ENCODE measurements at places on chromosomes 11 and 22. TPM values are rescaled to one million over a fixed set of nuclear protein-coding genes. Genes with fewer than 3 reads are reported as not detected.

- no peak for DNase-seq
Observed at GRCh38 chr11:124821995-124822730, 22.0 kb upstream of the MSANTD2 start.

DNA sequence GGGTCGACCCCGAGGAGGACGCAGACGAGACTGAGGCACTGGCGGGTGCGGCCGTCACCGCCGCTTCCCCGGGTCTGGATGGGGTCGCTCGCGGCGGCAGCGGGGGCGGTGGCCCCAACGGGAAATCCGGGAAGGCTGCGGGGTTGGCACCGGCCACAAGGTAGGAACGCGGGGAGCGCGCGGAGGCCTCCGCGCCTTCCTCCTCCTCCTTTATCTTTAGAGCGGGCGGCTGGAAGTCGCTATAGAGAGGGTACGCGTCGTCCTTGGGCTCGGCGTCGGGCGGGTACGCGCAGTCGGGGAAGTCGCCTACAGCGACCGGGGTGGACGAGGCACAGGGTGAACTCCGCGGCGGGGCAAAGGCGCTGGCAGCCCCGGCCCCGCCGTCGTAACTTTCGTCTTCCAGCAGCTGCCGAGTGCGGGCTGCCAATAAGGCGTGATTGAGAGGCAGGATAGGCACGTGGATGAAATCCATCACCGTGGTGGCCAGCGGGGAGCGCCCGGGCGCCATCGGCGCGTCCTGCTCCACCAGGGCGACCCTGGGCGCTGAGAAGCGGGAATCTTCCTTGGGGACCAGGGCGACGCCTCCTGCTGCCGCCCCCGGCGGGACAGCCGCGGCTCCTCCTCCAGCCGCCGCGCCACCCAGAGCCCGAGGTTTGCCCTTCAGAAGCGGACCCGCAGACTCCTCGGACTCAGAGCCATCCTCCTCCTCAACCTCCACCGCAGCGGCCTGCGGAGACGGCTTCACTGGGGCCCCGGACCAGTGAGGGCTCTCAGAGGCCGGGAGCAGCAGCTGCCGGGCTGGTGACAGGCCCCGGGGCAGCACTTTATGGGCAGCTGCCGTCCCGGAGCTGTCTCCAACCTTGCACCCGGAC is 1.7 kb downstream of the PGR start:
- DNase-seq, result no peak

- no peak for DNase-seq
Observed at GRCh38 chr11:128552783-128553661, 34.3 kb downstream of the ETS1 start.

DNA sequence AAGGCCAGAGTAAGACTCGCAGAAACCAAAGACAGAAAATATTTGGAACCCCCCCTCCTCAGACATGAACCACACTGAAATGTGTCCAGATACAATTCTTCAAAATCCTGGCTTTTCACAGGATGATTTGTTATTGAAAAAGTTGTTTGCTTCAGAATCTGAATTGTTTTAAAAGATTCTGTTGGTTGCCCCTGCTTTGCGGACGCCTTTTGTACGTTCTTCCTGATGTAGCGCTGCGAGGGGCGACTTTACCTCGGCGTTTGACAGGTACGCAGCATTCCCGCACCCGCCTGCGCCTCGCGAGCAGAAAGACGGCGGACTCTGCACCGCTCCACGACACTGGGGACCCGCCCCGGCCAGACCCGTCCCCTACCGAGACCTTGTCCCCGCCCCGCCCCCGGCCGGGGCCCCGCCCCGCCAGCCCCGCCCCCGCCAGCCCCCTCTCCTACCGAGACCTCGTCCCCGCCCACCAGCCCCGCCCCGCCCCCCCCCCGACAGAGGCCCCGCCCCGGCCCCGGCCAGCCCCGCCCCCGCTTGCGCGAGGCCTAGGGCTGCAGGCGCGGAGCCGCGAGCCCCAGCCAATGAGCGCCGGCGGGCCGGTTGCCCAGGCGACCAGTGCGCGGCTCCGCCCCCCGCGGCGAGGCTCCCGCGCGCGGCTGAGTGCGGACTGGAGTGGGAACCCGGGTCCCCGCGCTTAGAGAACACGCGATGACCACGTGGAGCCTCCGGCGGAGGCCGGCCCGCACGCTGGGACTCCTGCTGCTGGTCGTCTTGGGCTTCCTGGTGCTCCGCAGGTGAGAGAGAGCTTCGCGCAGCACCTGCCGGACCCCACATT is at the start of gene GLB1L2:
Gene GLB1L2 (plus strand): TSS at position 635 of the 835 bp plus-strand sequence. CDS start 74 bp downstream, at position 709.
- no peak for DNase-seq

GRCh38 chr11:115528225-115528624 is 24.0 kb upstream of the CADM1 start:
- DNase-seq, result no peak

GRCh38 chr11:84795698-84796097 is 831.4 kb downstream of the DLG2 start:
- no peak for DNase-seq

DNA sequence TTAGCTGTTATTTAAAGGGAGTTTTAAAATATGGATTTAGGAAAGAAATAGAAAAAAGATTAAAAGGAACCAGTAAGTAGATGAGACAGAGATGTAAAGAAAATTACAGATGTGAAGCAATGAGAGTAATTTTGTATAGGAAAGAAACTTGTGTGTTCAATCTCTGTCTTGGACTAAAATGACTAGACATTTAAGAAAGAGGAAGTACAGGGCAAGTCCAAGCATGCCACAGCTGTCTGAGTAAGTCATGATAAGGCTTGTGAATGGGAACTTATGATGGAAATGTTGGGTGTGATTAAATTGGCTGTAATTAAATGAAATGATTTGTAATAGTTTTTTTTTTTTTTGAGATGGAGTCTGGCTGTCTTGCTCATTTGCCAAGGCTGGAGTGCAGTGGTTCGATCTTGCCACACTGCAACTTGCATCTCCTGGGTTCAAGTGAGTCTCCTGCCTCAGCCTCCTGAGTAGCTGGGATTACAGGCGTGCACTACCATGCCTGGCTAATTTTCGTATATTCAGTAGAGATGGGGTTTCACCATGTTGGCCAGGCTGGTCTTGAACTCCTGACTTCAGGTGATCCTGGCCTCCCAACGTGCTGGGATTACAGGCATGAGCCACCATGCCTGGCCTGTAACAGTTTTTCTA is 5.9 kb upstream of the ACY3 start:
- DNase-seq, result no peak

DNA sequence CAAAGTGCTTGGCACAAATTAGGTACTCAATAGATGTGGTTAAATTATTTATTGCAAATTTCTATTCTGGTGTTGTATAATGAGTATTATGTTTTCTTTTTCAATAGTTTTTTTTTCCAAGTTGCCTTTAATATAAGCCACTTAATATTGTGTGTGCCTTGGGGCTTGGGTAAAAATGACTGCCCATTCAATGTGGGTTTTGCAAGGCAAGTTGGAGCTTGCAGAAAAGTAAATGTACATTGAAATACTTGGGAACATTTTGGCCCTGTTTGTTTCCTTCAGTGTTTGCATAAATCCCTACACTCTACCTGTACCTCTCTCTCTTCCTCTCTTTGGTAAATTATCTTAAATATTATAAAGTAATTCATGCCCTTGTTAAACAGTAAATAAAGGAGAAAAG is 2.1 kb upstream of the CCDC81 start:
- DNase-seq, result no peak

DNA sequence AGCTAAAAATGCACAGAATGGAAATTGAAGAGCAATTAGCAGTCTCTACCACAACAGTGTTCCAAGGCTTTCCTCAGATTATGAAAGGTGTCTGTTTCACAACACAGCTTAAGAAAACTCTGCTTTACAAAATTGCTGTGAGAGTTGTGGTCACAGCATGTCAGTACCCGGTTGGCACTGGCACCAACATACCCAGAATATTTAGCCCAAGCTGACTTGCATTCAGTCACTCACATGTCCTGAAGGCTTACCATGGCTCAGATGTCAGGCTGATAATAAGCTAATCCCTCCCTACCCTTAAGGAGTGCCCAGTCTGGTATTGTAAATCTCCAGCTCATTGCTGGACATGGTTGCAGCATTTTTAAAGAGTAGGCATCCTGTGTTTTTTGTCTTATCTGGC is 14.9 kb downstream of the NCR3LG1 start:
- DNase-seq, result no peak

GRCh38 chr11:10978198-10978597 is 120.3 kb upstream of the ZBED5 start:
- no peak for DNase-seq

DNA sequence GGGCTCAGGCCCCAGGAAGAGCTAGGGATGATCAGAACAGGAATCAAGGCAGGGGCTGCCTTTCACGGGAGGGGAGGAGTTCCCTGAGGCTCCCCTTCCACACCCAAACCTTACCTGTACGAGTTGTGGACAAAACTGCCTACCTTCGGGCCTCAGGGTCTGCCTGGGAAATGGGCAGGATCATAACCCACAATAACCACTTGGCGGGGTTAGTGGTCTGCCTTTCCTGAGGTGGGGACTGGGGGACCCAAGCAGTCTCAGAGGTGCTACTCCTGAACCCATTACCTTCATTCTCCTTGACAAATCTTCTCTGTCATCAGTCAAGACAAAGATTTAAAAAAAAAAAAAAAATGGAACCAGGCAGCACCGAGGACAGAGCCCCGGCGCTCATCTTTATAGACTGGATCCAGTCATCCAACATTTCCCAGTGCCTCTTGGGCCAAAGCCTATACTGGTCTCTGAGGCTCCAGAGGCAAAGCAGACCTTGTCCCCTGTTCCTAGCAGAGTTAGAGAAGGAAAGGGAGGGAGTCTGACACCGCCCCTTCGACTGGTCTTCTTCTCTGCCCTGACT is 14.2 kb downstream of the P2RY6 start:
- no peak for DNase-seq

- no peak for DNase-seq
Observed at GRCh38 chr22:29727131-29727523, 7.3 kb downstream of the CABP7 start.

DNA sequence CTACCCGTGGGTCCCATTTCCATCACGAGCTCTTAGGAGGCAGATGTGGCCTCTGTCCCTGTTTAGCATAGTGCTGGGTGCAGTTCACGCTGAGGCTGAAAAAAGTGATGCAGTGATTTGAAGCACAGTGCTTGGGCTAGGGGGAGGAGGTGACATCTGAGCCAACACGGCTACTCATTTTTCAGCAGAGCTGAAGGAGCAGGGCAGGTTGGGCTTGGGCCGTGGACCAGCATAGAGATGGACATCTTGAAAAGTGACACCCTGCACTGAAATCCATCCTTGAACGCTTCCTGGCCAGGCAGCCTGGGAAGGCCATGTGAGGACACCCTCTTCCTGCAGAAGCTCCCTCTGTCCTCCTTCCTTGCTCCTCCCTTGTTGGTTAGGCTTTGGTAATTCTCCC is 66.4 kb downstream of the ADAMTS15 start:
- DNase-seq, result no peak

DNA sequence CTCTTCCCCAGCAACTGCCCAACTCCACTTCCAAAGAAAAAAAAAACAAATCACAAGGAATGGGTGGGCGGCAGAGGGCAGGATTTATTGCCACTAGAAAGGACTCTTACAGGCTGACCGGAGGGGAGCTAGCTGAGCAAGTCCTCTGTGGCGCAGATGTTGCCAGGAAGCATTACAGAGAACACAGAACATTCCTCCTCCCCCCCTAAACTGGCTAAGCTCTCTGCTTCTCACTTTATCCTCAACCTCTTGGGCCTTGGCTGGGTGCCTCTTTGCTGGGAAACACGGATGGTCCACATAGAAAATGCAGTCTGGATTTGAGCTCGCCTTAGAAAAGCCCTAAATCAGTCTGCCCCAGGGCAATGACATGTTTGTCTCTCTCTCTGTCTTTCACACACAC is 12.6 kb upstream of the FJX1 start:
- no peak for DNase-seq

Gene SEC14L2
- polyA plus RNA-seq, result 4.3 TPM

Gene PIWIL4
- 3.8 TPM for polyA plus RNA-seq

Gene MICALL1
- 28.2 TPM for polyA plus RNA-seq

Gene OR5A1
- not detected for polyA plus RNA-seq

Gene DUSP18
- polyA plus RNA-seq, result 7.3 TPM
